Hematopoietic multipotent progenitor cell treated with erythropoietin and hydrocortisone succinate and interleukin-3 and kit ligand, for 15 days (in vitro differentiated cells): ENCODE measurements at places on chromosomes 3 and 15.

DNA sequence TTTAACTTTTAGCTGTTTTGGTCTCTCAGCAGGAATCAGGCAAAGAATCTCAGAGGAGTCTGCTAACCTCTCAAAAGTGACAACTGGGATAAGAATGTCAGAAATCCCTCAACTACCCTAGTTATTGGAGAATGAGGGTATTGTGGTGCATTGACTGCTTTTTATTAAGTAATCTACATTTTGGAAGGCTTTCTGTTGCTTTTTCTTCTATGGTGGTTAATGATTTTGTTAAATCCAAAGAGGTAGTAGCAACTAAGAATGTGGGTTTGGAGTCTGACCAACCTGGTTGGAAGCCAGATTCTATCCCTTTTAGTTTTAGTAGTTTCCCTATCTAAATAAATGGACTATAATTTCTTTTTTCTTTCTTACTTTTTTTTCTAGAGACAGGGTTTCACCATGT, 94.7 kb upstream of the RNF7 start:
- DNase-seq = no peak

DNA sequence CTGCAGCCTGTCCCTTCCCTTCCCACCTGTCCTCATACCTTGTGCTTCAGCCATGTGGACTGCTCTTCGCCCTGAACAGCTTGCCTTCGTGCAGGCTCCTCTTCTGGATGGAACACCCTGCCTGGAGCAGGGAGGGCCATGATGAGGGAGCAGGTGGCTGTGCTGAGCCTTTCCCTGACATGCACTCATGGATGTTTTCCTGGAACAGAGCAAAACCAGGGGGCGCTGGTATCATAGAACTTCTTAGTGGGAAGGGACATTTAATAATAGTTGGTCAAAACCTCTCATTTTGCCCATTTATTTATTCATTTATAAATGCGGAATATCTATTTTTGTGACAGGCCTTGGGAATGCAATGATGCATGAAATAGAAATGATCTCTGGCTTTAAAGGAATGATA, 149.3 kb downstream of the CACNA1D start:
- DNase-seq = no peak

- no peak for DNase-seq
Measured at GRCh38 chr15:74460298-74460697, 662 bp downstream of the UBL7 start.

GRCh38 chr3:48595075-48595525, at the start of gene COL7A1:
COL7A1 (minus strand) TSS chr3:48595329; CDS start chr3:48595159, 170 bp downstream.
- no peak for DNase-seq

DNA sequence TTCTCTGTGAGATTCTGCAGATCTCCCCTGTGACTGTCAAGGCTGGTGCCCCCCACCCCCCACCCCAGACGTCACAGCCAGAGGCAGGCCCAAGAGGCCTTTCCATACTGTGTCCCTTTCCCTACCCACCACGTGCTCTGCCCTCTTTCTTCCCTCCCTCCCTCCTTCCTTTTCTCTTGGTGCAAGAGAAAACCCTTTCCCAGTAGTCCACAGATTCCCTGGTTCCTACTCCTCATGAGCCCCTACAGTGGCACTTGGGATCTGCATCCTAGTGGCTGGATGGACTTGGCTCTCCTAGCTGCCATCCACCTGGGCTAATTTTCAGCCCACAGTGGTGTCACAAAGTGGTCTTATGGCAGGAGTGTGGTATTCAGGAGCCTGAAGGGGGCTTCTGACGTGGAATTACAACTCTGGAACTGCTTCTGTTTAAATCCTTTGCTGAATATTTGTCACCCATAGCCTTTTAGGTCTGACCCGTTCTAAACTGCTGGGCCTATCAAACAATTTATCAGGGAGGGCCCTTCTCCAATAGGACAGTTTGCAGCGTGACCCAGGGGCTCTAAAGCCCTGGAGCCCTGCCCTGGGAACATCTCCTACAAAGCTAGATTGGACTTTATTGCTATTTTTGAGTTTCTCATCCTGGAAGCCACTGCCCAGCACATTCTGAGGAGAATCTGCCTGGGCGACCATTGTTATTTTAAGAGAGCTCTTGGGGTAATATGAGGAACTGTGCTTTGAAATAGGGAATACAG, 35.3 kb downstream of the KLF13 start:
- peak; percentile 20 for DNase-seq

GRCh38 chr15:57324590-57324890, 51.8 kb upstream of the CGNL1 start:
- DNase-seq = no peak

- no peak for DNase-seq
Measured at GRCh38 chr15:57272771-57273357, 103.4 kb upstream of the CGNL1 start.

- DNase-seq = no peak
Measured at GRCh38 chr3:34012102-34012461, 213.7 kb downstream of the PDCD6IP start.

- DNase-seq = no peak
Measured at GRCh38 chr3:194076475-194076874, 59.5 kb upstream of the HES1 start.

DNA sequence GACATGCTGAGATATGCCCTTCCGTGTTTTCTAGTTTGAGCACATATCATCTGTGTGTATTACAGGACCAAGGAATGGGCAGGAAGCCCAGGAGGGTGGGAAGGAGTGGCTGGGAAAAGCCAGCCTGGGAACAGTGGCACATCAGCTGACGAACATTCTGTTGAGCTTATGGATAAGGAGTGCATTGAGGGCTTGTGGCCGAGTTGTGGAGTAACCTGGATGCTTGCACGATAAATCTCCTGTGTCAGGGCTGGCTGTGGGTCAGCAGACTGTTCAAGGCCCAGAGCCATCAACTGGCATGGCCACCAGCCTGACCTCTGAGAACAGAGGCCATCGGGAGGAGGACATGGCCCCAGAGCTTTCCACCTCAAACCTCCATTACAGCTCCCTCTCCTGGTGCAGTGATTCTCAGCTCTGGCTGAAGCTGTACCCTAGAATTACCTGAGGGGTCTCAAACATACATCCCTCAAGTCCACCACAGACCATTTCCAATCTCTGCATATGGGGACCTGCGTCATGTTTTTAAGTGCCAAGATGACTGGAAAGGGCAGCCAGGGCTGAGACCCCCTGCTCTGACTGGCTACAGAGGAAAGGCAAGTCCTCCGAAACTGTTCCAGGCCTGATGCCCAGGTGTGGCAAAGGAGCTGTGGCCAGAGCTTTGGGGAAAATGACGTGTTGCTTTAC, 4.8 kb upstream of the VILL start:
- DNase-seq = no peak

- DNase-seq = no peak
Measured at GRCh38 chr3:58766587-58767282, 100.2 kb upstream of the FAM3D start.

- no peak for DNase-seq
Measured at GRCh38 chr3:50853936-50854335, 179.2 kb downstream of the DOCK3 start.

DNA sequence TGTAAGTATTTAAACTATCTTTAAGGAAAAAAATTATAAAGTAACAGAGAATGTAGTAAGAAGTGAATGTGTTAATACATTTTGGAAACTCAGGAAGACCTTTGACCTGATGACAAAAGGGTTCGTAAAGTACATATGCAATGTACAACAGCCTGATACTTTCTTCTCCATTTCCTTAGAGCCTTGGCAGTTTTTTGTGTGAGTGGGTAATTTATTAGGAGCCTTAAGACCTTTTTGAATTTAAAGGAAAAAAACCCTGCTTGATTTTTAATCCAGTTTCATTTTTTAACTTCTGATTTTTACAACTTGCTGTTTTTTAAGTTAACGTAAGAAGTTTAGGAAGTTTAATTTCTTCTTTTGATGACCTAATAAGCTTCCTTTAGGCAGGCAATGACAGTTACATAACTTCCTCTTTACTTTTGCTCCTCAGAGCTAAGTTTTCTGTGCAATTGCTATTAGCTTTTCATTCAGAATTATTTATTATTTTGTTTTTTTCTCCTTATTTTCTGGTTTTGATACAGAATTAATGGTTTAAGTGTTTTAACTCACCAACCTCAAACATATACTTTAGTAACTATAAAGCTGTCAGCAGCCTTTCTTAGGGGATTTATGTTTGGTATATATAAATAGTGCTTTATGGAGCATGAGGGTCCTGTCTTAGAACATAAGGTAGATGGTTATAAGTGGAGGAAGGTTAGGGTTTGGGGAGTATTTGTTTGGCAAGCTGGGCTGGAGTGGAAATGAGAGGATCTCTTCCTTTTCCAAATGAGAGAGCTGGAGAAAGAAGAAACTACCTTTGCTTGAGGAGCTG, 35.2 kb downstream of the ARMC8 start:
- DNase-seq = no peak

DNA sequence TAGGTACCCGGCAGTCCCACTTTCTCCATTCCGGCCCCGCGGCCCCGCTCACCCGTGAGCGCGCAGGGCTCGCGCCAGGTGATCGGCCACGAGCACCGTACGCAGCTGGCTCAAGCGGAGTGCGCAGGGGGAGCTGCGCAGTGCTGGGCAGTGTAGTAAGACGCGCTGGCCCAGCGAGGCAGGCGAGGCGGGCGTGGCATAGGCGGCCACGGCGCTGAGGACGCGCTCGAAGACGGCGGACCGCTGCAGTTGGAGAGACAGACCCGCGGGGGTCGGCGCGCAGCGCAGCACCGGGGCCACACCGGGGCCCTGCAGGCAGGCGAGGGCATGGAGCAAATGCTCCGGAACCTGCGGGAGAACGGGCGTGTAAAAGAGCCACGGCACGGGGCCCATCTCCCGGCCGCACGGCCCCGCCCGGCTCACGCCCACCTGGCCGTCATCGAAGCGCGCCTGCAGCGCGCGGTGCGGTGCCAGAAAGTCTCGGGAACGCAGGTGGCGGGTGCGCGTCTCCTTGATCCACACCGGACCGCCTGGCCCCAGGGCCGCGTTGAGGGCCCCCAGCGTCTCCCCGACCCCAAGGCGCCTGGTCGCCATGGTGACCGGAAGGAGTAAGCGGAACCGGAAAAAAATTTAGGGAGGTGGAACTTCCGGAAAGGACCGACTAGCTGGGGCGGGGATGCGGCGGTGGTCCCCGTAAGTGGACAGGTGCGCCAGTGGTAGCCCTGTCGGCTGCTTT, at the start of gene DALRD3:
Gene DALRD3, minus strand, starts transcription at position 610 of the 736 bp plus-strand sequence. Its CDS starts 16 bp downstream, at position 594.
- peak; percentile 61 for DNase-seq

GRCh38 chr15:55928955-55929354, 64.5 kb downstream of the NEDD4 start:
- DNase-seq = no peak

DNA sequence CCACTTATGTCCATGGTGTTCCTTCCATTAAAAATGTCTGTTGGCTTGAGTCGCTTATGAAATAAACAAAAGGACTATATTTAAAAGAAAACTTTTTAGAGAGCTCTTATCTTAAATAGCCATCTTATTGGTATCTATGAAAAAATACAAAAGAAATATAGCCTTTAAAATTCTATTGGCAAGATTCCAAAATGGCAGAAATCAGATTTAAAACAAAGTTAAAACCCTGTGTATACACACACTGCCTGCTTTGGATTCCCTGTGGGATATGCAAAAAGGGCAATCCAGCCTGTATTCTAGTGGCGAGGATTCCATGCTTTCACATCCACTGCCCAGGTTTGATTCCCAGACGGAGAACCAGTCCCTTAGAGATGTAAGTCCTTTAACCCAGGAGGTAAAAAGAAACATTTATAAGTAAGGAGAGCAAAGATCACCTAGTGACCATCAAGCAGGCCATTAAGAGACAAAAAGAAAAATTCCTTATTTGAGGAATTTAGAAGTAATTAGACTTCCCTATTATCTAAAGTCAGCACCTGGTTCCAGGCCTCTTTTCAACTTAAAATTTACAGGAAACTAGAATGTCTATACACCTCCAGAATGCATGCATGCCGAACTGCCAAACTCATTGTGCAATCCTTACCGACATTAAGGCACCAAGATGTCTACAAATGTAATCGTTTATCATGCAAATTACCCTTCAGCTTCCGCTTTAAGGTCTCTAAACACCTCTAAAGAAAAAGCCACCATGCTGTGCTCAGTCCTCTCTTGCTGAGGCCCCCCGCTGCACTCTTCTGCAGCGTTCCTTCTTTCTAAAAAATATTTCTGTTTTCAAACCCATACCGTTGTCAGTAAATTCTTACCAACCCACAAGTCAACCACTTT, 69.6 kb upstream of the STRIT1 start:
- no peak for DNase-seq

- DNase-seq = peak; percentile 63
Measured at GRCh38 chr3:94069194-94069813, 6.4 kb downstream of the NSUN3 start.

GRCh38 chr3:29410660-29411405, 130.0 kb downstream of the RBMS3 start:
- DNase-seq = no peak

- DNase-seq = no peak
Measured at GRCh38 chr3:28287046-28287445, 45.6 kb downstream of the CMC1 start.

DNA sequence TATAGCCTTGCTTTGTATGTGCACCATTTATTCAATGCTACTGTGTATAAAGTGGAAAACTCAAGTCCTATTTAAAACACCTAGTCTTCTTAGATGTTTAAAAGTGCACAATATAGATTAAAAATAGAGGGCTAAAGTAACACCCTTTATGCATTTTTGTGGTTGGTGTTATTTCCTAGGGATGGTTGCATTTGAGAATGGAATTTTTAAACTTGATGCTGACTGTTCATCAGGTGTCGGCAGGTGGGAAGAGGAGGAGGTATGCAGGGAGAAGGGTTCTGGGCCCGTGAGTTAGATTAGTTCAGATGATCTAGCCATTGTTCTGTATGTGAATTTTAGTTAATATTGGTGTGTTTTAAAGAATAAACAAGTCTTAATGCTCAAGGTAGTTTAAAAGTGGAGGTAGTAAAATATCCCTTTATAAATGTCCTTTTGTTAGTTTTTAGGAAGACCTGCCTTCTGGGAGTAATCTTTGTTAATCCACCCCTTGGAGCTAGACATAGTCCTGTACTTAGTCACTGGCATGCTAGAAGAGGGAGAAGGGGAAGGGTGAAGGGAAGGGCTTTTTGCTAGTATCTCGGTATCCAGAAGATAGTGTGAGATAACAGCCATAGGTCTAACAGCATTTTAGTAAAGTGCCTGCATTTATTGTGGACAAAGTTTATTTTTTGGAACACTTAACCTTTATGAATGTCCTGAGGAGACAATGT, 8.1 kb upstream of the SRPRB start:
- no peak for DNase-seq

- DNase-seq = peak; percentile 16
Measured at GRCh38 chr3:128895843-128896697, 16.6 kb downstream of the ACAD9 start.

- DNase-seq = no peak
Measured at GRCh38 chr3:9552252-9552999, 1.2 kb downstream of the LHFPL4 start.

- DNase-seq = no peak
Measured at GRCh38 chr3:31613654-31614053, 80.9 kb downstream of the STT3B start.
